Right hindlimb (tissue), 1 donor: ENCODE measurements at places on chromosomes 11 and 22.

- no peak for DNase-seq
Observed at GRCh38 chr11:1435820-1436467, 46.2 kb downstream of the BRSK2 start.

GRCh38 chr11:45577752-45578151 is 87.7 kb downstream of the CHST1 start:
- no peak for DNase-seq

- peak; percentile 26 for DNase-seq
Observed at GRCh38 chr11:47108214-47108613, 68.5 kb downstream of the ARFGAP2 start.

DNA sequence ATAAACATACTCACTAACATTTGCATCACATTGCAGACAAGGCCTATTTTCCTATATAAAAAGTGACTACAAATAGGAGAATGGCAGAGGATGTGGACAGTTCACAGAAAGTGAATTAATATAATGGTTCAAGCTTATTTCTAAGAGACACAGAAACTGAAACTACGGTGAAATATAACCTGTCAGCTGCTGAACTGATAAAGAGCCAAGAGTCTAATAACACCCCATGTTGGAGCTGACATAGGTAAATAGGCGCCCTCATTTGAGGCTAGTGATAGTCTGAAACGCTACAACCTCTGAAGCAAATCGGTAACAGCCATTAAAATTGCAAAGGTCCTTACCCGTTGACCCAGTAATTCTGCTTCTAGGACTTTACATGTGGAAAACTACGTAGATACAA is 14.0 kb downstream of the AP1B1 start:
- no peak for DNase-seq

DNA sequence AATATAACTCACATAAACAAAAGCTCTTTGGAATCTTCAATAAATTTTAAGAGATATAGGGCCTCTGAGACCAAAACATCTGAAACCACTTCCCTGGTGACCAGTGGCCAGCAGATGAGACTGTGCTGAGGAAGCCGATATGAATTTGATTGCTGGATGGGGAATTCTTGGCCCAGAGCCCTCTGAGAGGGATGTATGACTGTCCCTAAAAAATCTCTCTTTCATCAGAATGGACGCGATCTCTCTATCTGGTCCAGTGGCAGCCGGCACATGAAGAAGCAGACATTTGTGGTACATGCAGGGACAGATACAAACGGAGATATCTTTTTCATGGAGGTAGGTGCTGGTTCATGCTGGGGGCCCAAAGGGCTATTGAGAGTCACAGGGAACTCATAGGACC is 37.5 kb downstream of the MYBPC3 start:
- no peak for DNase-seq

DNA sequence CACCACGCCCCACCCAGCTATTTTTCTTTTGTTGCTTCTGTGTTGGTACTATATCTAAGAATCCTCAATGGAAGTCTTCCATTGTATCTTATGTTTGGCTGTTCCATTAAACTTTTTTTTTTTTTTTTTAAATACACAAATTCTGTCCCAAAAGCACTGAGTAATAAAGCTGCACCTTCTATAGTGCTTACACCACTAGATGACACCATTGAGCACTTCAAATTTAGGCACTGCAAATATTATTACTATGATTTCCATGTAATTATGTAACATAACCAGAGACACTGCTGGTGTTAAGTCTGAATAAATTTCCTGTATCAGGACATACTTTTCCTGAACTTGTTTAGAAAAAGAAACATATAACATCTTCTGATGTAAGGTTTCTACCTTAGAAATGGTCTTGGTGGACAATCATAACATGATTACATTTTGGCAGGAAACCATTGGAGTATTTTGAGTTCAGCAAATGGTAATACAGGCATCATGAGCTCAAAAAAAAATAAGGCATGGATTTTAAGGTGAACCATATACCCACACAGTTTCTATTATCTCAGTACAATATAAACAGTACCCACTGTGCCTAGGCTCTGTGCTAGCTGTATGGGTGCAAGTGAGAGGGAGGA is 110.5 kb downstream of the ATG16L2 start:
- DNase-seq = no peak

- DNase-seq = no peak
Observed at GRCh38 chr11:61198948-61199523, 4.3 kb upstream of the PGA3 start.

DNA sequence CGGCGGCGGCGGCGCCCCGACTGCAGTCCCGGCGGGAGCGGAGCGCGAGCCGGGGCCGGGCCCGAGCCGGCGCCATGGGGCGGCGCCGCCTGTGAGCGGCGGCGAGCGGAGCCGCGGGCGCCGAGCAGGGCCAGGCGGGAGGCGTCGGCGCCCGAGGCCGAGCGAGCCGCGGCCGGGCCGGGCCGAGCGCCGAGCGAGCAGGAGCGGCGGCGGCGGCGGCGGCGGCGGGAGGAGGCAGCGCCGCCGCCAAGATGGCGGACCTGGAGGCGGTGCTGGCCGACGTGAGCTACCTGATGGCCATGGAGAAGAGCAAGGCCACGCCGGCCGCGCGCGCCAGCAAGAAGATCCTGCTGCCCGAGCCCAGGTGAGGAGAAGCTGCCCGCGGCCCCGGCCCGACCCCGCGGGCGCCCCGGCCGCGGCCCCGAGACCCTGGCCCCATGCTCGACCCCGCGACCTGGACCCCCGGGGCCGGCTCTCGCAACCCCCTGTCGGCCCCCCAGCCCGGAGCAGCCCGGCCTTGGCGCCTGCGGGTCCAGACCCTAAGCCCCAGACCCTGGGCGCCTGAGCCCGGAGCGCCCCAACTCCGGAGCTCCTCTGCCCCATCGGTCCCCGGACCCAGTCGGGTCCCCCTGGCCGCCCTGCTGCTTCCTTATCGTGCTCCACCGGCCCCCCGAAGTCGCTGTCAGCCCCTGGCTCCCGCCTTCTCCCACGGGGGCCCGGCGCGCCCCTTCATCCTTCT is at the start of gene GRK2:
Gene GRK2 (plus strand): TSS at position 25 of the 739 bp plus-strand sequence. CDS start 227 bp downstream, at position 252.
- DNase-seq = no peak

DNA sequence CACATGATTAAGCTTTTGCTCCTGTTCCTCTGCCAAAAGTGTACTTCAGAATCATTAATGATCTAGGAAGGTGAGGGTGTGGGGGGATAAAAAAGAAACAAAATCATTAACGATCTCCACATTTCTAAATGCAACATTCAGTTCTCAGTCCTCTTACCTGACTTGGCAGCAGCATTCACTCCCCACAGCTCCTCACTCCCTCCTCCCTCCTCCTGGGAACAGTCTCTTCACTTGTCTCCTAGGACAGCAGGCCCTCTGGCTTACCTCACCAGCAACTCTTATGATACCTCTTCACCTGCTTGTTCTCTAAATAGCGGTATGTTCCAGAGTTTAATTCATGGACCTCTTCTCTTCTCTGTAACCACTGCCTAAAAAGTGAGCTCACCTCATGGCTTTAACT is 56.5 kb upstream of the APOA1 start:
- DNase-seq = no peak

- no peak for DNase-seq
Observed at GRCh38 chr11:77789061-77789730, 31.3 kb downstream of the RSF1 start.

DNA sequence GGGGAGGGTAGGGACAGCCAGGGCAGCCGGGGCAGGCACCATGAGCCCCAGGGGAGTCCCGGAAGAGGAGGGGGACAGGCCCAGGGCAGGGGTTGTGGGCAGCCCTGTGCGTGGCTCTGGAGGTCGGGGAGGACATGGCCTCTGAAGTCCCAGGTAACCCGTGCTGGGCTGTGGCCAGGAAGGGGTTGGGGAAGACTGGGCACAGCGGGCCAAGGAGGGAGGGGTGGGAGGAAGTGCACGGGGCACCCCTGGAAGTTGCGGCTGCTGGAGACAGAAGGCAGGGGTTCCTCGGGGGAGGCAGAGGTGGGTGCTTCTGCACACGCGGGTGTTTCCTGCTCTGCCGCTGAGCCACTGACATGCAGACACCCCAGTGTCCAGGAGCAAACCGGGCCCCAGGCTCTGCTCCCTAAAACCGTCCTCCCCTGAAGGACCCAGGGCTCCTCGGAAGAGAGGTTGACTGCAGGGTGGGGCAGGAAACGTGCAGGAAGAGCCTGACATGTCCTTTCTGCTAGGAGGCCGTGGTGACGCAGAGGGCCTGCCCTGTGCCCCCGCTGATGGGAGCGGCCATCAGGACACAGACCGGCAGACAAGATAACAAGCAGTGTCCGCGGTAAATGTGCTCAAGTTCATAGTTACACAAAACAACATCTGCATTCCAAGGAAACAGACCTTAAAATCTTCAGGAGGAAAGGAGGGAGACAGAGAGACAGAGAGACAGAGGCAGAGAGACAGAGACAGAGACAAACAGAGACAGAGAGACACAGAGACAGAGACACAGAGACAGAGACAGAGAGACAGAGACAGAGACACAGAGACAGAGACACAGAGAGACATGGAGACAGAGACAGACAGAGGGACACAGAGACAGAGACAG is 5.7 kb downstream of the TNNI2 start:
- DNase-seq = no peak

GRCh38 chr11:4560467-4560866 is 15.5 kb downstream of the OR52M1 start:
- no peak for DNase-seq

DNA sequence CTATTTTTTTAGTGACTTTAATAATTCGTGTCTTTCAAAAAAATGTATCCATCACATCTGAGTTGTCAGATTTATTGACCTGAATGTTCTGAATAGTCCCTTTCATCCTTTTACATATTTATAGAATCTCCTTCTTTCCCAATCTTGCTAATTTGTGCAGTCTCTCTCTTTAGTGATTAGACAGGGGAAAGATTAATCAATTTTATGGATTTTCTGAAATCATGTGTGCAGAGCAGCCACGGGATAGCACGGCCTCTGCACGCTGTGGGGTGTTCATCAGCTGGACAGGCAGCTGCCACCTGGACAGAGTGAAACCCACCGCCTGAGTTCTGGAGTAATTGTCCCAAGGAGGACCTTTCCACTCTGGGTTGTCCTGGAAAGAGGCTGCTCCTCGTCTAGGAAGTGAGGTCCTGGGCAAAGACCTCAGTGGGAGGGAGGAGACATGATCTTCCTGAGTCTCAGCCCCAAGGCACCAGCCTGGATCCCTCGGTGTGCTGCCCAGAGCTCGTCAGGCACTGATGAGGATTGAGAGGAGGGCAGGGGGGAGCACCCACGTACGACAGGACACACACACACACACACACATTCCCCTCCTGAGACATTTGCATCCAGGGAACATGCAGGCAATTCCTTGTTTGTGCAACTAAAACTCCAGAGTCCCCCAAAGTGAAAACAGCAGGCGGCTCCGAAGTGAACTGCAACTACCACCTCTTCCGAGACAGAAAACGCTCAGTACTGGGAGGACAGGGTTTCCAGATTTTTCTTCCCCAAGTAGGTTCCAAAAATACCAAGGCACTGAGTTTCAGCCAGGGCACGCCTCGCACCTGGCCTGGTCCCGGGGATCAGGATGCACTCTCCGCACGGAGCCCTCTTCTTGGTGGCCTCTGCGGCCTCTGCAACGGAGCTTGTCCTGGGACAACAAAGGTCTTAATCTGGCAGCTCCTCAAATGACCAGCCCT is 22.5 kb upstream of the KRTAP5-6 start:
- DNase-seq = peak; percentile 58

DNA sequence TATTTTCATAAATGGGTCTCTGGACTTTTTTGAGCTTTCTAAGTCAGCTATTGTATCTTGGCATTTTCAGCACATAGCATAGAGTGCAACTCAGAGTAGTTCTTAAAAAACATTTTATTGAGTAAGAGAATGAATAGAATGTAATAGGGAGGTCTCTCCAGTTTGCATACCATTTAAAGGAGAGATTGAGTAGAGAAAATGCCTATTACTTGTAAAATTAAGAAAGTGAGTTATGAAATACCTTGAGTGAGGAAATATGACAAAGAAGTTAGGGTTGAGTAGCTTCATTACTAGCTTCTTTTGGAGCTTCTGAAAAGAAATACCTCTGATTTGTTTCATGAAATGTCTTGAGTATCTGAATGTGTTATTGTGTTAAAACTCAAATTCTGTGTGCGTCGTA is 140.0 kb downstream of the AASDHPPT start:
- DNase-seq = no peak

- peak; percentile 85 for DNase-seq
Observed at GRCh38 chr11:45180848-45181192, 34.4 kb downstream of the PRDM11 start.

- DNase-seq = no peak
Observed at GRCh38 chr11:134838708-134839107, 426.7 kb upstream of the B3GAT1 start.

DNA sequence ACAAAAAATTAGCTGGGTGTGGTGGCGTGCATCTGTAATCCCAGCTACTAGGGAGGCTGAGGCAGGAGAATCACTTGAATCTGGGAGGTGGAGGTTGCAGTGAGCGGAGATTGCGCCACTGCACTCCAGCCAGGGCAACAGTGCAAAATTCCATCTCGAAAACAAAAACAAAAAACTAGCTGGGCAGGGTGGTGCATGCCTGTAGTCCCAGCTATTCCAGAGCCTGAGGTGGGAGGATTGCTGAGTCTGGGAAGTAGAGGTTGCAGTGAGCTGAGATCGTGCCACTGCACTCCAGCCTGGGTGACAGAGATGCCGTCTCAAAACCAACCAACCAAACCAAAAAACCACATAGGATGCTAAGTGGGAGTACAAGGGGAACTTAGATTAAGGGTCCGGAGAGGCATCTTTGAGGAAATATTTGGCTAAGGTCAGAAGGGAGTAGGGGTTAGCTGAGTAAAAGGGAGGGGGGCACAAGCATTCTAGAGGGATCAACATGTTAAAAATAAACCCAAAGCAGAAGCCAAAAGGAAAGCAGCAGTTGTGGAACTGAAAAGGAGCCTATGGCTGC is 10.2 kb downstream of the PHF5A start:
- no peak for DNase-seq

DNA sequence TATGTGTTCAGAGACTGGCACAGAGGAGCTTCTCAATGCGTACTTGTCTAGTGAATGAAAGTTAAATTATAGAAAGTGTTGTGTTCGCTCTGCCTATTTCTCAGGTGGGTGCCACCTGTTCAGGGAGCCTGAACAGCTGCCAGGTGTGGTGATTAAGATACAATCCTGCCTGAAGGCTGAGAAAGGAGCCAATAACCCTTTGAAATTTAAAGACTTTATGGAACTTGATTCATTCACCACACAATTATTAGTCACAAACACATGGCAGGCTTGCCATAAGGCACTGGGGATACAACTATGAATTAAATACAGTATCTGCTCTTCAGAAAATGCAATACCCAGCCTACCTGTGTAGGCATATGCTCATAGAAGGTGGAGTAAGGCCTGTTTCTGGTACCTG is 92.9 kb upstream of the AMOTL1 start:
- no peak for DNase-seq
